ENCODE measurements at places on chromosomes 6 and 20.
A peak's percentile ranks its signal among the peaks of the same experiment; 100 is the strongest.

GRCh38 chr20:36154700-36155628 is at the start of gene EPB41L1:
Gene EPB41L1 (plus strand): TSS chr20:36154740. CDS start chr20:36173778, 19,038 bp downstream.
- peak; percentile 48 for ATAC-seq

GRCh38 chr6:42971746-42972327 is 7.1 kb downstream of the PEX6 start:
- ATAC-seq: no peak

DNA sequence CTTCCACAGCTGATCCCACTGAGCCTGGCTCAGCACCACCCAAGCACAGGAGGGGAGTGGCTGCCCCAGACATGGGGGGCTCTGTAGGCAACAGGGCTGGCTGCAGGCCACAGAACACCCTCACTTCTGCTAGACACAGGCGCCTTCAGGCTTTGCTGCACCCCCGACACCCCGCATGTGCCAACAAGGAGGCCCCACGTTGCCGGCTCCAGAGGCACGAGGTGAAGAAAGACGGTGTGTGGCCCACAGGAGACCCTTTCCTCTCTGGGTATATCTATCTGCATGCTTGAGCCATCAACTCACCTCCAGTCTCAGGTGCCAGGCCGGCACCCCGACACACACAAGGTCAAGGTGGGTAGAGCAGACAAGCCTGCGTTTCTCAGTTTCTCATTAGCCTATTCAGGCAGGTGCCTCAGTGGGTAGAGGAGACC is 158.3 kb downstream of the DLL1 start:
- no peak for ATAC-seq

DNA sequence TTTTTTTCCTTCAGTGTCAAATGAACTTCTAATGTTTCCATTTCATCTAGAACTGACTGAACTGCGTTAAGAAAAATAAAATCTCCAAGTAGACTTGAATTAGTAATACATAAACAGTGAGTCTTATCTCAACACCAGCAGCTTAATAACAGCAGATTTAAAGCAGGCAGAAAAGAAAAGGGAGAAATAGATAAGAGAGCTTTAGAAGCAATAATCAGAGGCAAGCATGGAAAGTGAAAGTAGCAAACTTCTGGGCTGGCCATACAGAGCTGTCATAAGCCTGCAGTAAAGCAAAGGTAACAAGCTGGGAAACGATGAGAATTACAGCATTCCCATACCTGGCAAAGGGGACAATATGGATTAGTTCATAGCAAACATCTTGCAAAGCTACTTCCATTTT is 16.9 kb upstream of the ANGPT4 start:
- no peak for ATAC-seq

- ATAC-seq: no peak
These were observed 34.8 kb upstream of the KIF25 start for GRCh38 chr6:167962711-167963110.

DNA sequence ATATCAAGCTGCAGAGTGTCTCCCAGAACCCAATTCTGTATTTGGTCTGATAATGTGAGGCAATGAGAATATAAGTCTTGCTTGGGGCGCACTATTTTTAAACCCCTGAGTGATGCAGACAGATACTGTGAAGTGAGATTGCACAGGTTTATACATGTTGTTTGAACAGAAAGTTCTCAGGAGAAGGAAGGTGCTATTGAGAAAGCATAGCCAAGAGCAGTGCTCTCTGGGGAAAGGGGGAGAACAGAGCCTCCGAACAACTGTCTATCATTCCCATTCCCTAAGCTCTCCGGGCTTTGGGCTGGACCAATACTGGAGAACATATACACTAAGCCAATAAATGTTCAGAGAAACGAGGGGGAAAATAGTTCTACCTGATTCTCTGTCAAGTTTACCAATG is 75.8 kb downstream of the PERP start:
- no peak for ATAC-seq

GRCh38 chr20:15613530-15613929 is 959.7 kb downstream of the KIF16B start:
- no peak for ATAC-seq

- no peak for ATAC-seq
These were observed 511.2 kb upstream of the JARID2 start for GRCh38 chr6:14734416-14735340.

DNA sequence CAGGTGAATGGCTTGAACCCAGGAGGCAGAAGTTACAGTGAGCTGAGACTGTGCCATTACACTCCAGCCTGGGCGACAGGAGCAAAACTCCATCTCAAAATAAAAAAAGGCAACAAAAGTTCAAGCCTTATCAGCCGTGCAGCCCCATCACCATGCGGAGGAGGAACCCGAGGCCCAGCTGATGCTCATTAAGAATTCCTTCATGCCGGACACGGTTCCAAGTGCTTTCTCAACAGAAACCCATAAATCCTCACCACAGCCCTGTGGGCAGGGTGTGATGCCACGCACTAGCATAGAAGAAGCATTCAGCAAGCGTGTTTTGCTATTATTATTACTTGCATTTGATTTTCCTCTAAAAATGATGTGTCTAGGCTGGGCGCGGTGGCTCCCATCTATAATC is 56.3 kb downstream of the PREX1 start:
- no peak for ATAC-seq

DNA sequence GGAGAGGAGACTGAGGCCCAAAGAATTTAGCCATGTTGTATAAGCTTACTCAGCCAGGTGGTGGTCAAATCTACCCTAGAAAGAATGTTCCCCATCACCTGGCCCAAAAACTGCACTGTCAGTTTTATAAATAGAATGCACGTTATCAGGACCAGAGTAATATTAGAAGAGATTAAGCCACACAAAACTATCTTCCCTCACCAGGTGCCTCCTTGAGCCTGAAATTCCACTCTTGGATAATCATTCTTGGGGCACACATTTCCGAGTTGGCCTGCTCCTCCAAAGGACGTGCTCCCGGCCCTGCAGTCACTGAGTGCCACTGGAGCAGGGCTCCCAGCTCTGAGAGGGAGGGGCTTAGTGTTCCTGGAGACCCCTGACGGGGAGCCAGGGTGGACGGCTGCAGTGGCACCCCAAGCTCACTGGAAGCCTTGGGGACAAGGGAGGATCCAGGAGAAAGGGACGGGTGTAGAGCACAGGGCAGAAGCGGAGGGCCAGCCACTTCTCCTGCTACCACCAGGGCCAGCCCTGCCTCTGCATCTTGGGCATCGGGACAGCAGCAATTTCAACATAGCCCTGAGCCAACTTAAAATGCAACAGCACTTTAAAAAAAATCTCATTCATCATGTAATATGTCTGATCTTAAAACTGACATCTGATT is 160.8 kb upstream of the QKI start:
- no peak for ATAC-seq

DNA sequence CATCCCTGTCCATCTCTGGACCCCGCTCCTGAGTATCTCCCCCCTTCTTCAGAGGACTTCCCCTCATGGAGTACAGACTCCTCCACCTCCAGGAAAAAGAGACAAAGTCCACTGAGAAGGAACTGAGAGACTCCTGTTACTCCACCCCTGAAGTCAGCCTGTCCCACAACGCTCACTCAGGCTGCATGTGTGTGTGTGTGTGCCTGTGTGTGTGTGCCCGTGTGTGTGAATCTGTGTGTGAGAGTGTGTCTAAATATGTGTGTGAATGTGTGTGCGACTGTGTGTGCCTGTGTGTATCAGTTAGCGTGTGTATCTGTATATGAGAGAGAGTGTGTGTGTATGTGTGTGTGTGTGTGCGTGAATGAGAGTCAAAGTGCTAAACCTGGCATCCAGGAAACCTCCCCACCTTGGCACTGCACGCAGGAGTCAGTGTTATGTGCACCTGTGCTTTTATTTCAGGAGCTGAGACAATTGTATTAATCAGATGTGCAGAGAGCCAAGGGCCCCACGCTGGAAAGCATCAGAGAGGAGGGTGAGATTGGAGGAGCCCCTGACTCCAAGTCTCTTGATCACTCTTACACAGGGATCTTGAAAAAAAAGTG is 39.0 kb downstream of the HLA-A start:
- ATAC-seq: no peak

- no peak for ATAC-seq
These were observed 23.6 kb downstream of the IL17A start for GRCh38 chr6:52209770-52210169.

GRCh38 chr6:17062871-17063440 is 38.9 kb upstream of the STMND1 start:
- no peak for ATAC-seq

DNA sequence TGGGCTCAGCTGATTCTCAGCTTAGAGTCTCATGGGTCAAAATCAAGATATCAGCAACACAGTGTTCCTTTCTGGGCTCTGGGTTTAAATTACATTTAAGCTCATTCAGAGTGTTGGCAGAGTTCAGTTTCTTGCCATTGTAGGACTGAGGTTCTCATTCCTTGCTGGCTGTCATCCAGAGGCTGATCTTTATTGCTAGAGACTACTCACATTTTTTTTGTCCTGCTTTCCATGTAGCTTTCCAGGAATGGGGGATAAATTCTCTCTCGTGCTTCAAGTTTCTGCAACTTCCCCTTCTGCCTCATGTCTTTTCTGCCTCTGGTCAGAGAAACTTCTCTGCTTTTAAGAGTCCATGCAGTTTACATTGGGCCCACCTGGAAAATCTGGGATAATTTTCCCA is 86.9 kb downstream of the RFX6 start:
- ATAC-seq: no peak

DNA sequence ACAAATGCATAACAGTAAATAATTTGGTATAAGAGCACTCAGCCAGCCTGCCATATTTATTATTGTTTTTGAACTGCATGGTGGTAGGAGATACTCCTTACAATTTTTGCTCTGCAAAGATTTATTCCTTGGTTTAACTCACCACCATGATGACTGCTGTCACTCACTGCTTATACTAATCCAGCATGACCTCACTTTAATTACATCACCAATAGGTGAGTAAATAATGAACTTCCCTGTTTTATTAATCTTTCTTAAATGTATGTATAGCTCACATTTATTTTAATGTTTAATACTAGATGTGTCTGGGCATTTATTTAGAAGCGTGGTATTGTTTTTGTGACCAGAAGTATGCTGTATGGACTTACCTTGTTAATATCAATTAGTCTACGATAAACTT is 12.8 kb upstream of the TP53TG5 start:
- no peak for ATAC-seq

DNA sequence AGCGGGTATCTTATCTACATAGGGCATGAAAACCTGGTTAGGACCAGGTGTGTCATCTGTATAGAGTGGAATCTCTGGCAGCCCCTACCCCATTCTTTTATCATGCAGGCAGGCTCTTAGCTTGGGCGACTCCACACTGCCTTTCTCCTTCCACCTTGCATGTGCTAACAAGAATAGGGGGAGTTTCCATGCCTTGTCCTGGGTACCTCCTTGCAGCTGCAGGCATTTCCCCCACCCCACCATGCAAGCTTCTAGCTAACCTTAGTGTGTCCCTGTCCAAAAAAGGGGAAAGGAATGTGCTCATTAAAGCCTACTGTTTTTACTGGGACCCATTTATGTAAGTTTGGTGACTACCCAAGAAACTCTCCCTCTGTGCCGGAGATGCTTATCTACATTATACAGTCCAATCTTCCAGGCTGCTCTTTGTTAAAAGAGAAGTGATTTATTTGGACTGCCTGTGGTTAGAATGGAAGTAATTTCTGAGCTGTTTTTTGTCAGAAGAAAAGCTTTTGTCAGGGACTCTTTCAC is 10.5 kb upstream of the CEP43 start:
- ATAC-seq: peak; percentile 65

DNA sequence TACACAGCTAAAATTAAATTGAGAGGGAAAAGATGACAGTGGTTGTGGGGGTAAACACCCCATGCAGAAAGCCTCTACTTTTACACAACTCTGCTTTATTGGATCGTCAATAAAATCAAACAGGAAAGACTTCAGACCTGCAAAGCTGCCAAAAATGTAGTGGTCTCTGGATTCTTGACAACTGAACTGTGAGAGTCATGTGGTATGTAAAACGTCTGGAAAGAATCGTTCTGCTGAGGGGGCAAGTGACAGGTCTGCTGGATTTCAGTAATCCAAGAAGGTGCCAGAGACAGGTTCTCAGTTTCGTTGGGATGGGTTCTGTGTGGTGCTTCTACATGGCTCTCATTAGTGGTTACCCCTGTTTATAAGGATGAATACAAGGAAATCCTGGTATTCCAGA is 63.3 kb downstream of the TSPYL4 start:
- ATAC-seq: peak; percentile 84

- no peak for ATAC-seq
These were observed 66.8 kb downstream of the TBC1D7 start for GRCh38 chr6:13261464-13261994.

DNA sequence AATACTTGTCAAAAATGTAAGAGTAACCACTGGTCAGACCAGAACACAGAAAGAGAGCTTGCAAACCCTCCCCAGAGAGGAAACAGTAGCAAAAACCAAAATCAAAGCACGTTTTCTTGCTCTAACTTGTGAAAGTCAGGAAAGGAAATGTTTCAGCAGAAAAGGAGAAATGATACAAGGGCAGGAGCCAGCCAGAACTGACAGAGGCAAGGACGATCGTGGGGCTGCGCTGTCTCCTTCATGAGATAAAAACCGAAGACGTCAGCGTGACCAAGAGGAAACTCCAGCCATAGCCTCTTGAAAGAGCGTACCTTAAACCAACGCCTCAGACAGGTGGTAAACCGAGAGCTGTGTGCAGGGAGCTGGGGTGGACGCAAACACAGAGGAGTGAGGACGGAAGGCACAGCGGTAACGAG is 27.5 kb downstream of the LAMA5 start:
- ATAC-seq: no peak

DNA sequence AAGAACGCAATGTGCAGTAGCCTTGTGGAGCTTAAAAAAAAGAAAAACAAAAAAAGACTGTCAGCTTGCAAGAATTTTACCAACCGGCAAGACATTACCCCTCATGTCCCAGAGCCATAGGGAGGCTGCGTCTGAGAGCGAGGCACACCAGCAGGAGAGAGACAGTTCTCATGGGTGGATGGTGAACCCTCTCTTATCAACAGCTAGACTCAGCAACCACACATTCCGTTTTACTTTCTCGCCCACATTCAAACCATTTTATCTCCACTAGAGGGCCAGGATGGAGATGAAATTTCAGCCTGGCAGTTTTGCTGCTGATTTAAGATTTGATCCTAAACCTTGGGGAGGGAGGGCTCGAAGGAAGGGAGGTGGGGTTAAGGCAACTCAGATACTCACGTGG is 247.0 kb downstream of the ATXN1 start:
- ATAC-seq: peak; percentile 60

DNA sequence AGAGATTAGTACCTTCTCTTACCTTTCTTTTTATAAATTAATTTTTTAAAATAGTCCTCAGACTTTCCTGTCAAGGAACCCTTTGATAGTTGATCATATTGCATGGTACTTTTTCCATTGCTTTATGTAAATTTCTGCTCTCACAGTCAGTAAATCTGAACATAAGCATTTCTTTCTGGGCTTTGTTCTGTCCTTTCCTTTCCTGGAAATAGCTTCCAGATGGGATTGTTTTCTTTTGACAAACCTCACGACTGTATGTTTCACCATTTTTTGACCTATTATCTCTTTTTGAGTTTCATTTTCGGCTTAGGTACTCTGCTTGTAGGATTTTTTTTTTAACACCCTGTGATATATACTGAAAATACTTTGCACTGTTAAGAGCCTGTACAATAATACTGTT is 32.6 kb downstream of the UTRN start:
- ATAC-seq: no peak
